ENCODE measurements at places on chromosomes 4 and X.

GRCh38 chr4:61451935-61452334 is 251.8 kb downstream of the ADGRL3 start:
- no peak for DNase-seq

GRCh38 chr4:37825968-37826294 is 555 bp upstream of the PGM2 start:
- DNase-seq = no peak

DNA sequence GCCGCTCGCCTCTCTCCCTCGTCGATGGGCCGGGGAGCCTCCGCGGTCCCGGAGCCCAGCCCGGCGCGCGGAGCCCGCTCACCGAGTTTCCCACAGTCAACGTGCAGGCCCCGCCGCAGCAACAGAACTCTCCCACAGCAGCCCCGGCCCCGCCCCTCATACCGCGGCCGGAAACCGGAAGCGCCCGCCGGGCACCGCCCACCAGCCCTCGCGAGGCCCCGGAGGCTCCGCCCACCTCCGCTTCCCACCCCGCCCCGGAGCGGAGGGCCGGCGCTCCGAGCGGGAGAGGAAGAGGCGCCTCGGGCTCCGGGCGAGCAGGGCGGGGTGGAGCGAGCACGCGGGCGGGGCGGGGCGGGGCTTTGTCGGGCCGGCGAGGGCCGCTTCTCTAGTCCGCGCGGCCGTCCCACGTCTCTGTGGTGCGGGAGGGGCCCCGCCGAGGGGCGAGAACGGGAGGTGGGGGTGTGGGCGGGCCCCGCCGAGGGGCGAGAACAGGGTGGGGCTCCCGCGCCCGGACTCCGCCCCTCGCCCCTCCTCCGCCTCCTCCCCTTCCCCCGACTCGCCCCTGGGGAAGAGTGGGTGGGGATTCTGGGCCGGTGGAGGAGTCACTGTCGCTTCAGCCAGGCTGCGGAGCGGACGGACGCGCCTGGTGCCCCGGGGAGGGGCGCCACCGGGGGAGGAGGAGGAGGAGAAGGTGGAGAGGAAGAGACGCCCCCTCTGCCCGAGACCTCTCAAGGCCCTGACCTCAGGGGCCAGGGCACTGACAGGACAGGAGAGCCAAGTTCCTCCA is at the start of the genes ABCD1 and BCAP31:
Gene ABCD1 (plus strand): TSS at position 605 of the 787 bp plus-strand sequence. CDS start 411 bp downstream, outside the sequence.
Gene BCAP31 (minus strand): TSS at position 136 of the 787 bp plus-strand sequence. CDS start 1,143 bp downstream, outside the sequence.
- peak; percentile 67 for DNase-seq

- DNase-seq = no peak
These were observed 295.4 kb upstream of the KLF3 start for GRCh38 chr4:38368613-38369012.

- DNase-seq = no peak
These were observed 88.0 kb downstream of the IRF2 start for GRCh38 chr4:184386271-184386781.

GRCh38 chr4:56630876-56631666 is 50.0 kb downstream of the HOPX start:
- DNase-seq = no peak

GRCh38 chrX:22345884-22346283 is 73.2 kb downstream of the CBLL2 start:
- DNase-seq = no peak

DNA sequence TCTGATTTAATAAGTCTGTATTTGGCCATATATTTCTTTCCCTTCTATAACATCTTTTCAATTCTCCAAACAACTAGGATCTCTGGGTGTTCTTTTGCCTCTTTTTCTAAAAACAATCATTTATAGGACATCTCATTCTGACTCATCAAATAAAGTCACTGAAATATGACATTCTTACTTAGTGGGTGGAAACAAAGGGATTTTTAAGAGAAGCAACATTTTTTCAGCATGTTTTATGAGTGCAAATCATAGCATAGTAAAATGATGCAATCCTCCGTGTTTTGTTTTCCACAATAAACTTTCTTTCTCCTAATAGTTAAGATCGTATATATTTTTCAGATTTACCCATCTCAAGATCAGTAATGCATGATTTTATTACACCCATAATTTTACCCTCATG is 179.8 kb downstream of the SPCS3 start:
- DNase-seq = no peak

- DNase-seq = no peak
These were observed 825.6 kb upstream of the INTU start for GRCh38 chr4:126807132-126807531.

DNA sequence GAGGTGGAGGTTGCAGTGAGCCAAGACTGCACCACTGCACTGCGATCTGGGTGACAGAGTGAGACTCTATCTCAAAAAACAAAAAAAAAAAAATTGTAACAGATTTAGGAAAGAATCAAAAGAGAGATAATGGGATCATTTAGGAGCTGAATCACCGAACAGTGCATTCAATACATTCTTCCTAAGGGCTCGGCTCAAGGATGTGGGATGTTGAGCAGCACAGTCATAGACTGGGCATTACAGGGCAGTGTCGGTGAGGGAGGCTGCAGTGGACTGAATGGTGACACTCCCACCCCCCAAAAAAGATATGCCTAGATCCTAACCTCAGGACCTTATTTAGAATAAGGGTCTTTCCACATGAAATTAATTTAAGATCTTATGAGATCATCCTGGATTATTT is 70.0 kb downstream of the EVC2 start:
- no peak for DNase-seq

DNA sequence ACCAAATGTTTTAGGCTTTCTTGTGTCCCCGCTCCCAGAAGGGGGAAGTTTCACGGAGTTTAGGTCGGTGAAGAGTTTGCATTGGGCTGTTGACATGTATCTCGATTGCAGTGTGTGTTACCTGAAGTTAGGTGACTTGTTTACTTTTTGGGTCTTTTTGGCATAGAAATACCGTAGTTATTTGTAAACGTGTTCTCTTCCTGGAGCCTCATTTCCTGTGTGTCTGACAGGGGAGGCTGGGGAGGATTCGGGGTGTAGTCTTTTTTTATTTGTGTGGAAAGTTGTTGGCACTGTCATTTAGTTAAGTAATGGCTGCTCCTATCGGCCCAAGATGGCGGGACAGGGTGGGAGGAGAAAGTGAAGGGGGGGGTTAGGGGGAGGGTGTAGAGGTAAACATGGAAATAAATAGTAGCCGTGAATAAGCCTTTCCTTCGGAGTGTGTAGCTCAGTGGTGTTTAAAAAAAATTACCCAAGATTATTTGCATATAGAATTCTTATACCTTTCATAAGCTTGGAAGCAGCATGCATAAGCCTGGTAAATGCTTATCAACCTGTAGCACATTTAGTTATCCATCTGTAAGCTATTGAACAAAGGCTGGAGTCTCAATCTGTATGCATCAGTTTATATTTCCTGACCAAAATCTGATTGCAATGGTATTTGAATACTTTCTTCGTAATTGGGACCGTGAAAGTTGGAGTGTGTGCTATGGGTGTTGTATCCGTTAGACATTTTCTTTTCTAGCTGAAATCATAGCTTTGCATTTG is 1.6 kb downstream of the KDM6A start:
- no peak for DNase-seq

DNA sequence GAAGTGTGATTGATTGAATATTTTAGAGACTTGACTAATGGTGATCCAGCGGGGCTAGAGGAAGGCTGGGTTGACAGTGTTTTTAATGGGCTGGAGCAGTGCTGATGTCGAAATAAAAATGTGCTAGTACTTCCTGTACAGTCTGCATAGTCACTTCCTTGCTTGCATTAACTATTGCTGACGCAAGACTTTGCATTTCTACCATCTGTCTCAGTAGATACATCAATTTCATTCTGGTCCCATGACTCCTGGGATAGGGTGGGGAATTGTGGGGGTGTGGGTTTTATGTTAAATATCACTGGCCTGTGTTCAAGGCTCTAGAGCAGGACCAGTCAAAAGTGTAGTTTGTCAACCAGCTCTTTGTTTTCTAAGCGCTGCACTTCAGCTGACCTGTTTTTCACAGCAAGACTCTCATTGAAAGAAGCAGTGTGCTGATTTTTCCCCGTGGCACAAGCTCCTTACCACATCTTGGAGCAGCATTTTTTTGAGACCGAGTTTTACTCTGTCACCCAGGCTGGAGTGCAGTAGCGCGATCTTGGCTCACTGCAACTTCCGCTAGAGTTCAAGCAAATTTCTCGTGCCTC is 35.2 kb upstream of the PHEX start:
- DNase-seq = no peak

DNA sequence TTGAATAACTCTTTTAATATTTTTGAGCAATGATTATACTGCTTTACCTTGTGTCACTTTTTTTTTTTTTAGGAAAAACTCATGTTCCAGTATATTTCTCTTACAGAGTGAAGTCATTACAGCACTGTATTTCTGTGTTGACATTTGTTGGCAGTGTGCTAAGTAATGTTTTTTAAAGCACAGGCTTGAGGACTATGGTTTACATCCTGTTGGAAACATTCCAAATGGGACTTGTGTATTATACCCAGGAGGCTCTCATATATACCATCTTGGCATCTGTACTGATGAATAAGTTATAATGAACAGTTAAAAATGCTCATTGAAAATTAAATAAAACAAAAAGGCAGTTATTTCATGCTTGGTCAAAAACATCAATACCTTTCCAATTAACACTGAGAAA is 33.8 kb downstream of the CEP44 start:
- no peak for DNase-seq

- no peak for DNase-seq
These were observed 56.8 kb downstream of the TSPAN7 start for GRCh38 chrX:38618180-38618579.

- no peak for DNase-seq
These were observed 51.1 kb downstream of the SCML1 start for GRCh38 chrX:17788439-17788838.

- DNase-seq = no peak
These were observed 154.9 kb downstream of the FRMPD4 start for GRCh38 chrX:12292996-12293765.

Measured in SHP77 (cell line).